ENCODE measurements at places on chromosomes 6 and 20.

DNA sequence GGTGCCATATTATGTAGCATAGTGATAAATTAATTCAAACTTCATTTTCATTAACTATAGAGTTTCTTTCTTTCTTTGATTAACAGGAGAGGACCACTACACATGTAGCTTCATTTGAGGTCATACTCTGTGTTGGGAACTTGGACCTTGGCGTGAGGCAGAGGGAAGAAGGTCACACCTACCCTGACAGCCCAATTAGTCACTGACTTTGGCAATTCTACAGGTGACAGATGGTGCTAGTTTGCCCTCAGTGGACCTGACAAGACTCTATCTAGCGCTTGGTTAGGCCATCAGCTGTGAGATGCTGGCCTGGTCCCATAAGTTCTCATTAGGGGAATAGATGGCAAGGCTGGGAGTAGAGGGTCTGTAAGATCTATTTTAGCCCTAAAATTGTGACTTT lies 14.2 kb downstream of the SLX4IP start:
- no peak for DNase-seq

GRCh38 chr6:165963750-165964149 lies 203.9 kb downstream of the TBXT start:
- DNase-seq: no peak

GRCh38 chr20:62164879-62165761 lies 17.7 kb upstream of the MTG2 start:
- no peak for DNase-seq

DNA sequence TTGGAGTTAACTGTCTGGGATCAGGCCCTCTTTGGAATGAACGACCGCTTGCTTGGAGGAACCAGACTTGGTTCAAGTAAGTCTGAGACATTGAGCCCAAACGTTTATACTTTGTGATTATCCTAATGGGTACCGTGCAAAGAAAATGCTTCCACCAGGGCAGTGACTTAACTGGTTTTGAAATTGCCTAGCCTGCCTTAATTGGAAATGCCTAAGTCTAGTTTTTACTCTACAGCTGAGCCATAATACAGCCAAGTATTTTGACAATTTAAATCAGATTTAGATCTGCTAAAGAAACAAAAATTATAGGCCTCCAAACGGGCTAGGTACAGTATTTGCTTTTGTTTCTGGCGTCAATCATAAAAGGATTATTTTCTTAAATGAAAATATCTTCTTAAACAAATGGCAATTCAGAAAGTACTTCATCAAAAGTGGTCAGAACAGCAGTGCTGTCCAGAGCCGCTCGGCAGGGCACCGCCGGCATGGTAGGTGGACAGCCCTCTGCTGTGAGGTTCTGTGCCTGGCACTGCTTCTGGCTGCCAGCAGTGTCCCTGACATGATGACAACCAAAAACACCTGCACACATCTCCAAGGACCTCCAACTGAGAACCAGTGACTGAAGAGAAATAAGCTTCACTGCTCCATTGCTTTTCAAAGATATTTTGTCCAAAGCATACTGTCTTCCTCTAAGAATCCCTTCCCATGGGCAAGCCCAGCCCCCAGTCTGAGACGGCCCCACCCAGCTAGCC lies 55.6 kb downstream of the EZR start:
- peak; percentile 51 for DNase-seq

GRCh38 chr6:991192-991591 lies 298.3 kb upstream of the EXOC2 start:
- DNase-seq: no peak

GRCh38 chr6:55713436-55713835 lies 134.4 kb upstream of the HMGCLL1 start:
- no peak for DNase-seq

- no peak for DNase-seq
Observed at GRCh38 chr6:54299542-54300269, 8.5 kb upstream of the TINAG start.

DNA sequence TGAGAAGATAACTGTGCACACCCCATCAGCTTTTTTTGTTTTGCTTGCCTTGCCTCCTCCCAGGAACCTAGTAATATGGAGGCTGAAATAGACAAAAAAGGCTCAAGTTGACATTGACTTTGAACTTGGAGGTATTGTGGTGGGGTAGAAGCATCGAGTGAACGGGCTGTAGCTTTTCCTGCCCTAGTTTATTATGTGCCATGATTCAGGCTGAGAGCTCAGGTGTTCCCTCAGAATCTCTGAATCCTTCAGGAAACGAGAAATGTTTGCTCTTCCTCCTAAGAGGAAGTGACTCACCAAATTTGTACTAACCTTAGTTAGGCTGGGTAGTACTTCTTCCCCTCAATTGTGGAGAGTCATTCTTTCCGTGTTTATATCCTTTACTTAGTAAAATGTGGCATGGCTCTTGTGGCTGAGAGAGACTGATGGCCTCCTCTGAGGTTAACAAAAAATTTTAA lies 98.8 kb downstream of the SASH1 start:
- DNase-seq: no peak

- no peak for DNase-seq
Observed at GRCh38 chr6:143967706-143968376, 40.2 kb downstream of the PLAGL1 start.

DNA sequence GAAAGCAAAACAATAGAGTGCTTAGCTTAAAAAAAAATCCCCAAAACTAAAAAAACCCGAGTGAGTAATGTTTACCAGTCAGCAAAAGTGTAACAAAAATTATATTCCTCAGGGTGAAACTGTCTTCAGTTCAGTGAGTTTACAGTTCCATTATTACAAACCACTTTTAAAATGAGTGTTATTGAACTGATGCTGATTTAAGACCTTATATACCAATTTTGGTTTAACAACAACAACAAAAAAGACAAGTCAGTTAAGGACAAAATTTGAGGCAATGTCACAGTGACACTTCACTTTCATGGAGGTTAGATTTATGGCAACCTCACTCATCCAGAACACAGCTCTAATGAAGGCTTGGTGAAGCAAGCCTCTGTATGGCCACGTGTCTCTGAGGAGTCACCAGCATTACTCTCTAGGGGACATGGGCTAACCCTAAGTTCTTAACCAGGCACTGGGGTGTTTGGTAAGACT lies 630.8 kb downstream of the PHF3 start:
- no peak for DNase-seq

- DNase-seq: no peak
Observed at GRCh38 chr6:125918230-125918629, 38.3 kb upstream of the HINT3 start.

DNA sequence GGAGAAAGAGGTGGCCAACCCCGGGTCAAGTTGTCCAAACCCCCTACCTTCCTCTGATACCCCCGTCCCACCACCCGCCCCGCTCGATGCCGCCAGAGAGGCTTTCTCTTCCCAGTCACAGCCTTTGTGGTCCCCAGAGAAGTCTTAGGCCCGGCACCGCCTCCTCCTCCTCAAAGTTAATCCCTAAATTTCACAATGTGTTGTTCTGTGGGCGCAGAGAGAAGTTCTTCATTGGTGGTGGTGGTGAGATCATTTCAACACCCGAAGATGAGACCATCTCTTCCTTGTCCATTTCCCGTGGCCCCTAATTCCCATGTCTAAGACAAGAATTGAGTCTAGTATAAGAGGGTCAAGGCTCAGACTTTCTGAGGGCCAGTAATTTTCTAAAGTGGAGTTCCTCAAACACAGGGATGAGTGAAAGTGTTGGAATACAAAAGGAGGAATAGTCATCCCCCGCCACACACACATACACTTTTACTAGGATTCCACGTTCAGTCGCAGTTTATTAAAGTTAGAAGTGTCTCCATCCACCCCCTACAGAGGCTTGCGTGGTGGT lies 10.4 kb downstream of the TRIM31 start:
- DNase-seq: no peak

- DNase-seq: no peak
Observed at GRCh38 chr20:19935842-19936241, 81.3 kb upstream of the NAA20 start.

GRCh38 chr6:36621371-36621855 lies 27.3 kb downstream of the SRSF3 start:
- DNase-seq: no peak

DNA sequence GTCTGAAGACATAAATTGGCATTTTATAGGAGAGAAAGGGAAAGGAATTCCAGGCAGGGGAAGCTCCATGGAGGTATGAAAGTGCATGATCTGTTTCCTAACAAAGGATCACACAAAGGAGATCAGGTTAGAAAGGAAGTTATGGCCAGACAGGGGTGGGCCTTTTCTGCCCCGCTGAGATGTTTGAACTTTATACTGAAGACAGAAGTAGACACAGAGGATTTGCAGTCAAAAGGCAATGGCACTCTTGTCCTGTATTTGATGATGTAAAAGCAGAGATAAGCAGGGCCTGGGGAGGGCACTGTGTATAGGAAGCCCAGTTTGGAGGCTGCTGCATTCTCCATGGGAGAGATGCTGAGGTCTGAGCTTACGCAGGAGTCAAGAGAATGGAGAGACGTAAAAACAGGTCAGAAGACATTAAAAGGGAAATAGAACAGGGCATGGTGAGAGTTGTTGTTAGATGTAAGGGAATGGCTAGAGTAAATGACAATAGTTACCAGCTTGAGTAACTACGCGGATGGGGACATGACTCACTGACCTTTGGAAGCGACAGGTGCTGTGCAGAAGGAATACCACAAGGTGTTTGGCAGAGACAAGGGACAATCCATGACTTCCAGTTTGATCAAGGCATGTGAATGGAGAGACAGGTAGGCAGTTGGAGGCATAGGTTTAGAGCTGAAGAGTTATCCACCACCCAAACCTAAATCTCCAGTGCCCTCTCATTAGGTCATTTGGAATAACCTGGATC lies 190.6 kb upstream of the SASH1 start:
- DNase-seq: no peak

DNA sequence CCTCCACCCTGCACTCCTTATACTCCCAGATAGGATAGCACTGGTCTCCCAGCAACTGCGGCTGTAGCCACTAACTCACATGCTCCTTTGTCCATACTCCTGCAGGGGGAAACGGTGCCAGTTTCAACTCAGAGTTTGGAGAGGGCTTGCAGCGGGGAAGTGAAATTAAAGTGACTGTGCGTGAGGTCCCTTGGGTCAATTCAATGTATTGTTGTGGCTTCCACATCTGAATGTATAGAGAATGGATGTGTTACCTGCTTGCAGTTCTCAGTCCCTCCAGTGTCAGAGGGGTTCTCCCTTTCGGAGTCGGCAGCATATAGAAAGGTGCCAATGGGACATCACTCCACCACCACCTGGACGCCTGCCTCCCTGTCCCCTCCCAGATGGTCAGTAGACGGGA lies 93.6 kb upstream of the CNKSR3 start:
- no peak for DNase-seq

GRCh38 chr6:156854466-156855161 lies 77.4 kb downstream of the ARID1B start:
- no peak for DNase-seq

DNA sequence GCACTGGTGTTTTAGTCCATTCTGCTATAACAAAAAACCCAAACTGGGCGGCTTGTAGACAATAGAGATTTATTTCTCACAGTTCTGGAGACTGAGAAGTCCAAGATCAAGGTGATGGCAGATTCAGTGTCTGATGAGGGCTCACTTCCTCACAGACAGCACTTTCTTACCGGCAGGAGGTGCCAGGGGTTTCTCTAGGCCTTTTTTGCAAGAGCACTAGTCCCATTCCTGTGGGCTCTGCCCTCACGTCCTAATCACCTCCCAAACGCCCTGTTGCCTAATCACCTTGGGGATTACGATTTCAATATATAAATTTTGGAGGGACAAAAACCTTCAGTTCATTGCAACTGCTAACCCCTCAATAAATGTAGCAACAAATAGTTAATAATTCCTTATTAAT lies 140.0 kb upstream of the SGK1 start:
- no peak for DNase-seq

DNA sequence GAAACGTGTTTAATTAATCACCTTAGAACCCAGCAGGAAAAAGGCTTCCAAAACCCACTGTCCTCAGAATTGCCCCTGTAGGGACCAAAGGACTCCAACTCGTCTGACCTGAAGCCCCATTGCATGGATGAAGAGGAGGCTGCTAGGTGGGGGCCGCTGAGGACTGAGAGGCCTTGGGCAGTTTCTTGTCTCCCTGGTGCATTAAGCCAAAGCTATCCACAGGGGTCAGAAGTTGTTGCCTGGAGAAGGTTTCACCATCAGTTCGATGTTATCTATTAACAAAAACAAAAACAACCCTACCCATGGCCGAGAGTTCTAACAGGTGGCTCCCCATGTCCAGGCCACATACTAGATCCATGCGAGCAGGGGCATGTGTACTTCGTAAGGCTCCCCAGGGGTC lies 120.9 kb upstream of the CD93 start:
- DNase-seq: no peak

- DNase-seq: no peak
Observed at GRCh38 chr20:24701668-24702067, 232.2 kb downstream of the SYNDIG1 start.

DNA sequence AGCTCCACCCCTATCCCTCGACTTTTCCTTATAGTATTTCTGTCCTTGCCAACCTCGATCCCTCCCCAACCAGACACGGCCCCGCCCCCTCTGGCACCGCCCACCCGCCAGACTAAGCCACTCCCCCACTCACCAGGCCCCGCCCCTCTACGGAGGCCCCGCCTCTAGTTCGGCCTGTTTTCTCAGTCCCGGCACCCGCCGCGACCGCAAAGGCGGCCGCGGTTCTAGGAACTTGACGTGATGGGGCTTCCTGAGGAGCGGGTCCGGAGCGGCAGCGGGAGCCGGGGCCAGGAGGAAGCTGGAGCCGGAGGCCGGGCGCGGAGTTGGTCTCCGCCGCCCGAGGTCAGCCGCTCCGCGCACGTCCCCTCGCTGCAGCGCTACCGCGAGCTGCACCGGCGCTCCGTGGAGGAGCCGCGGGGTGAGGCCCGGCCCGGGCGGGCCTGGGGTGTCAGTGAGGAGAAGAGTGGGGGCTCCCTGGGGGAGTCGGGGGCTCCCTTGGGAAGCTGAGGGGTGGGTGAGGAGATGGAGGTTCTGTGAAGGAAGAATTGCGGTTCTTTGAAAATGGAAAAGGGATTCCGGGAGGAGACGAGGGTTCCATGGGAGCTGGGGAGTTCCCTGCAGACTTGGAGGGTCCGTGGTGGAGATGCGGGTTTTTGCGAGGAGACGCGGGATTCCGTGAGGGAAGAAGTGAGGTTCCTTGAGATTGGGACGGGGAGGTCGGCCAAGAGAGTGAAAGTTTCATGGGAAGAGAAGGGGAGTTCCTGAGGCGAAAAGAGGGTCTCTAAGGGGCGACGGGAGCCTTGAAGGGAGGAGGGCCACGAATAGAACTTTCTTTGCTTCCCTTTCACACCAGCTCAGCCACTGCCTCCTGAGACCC lies at the start of gene ACSS2:
Gene ACSS2 (plus strand): TSS at position 207 of the 877 bp plus-strand sequence. CDS start 34 bp downstream, at position 241.
- peak; percentile 99 for DNase-seq

GRCh38 chr6:157068691-157069324 lies 254.5 kb downstream of the TMEM242 start:
- DNase-seq: no peak

GRCh38 chr6:75386050-75386770 lies 101.6 kb upstream of the TMEM30A start:
- DNase-seq: no peak

DNA sequence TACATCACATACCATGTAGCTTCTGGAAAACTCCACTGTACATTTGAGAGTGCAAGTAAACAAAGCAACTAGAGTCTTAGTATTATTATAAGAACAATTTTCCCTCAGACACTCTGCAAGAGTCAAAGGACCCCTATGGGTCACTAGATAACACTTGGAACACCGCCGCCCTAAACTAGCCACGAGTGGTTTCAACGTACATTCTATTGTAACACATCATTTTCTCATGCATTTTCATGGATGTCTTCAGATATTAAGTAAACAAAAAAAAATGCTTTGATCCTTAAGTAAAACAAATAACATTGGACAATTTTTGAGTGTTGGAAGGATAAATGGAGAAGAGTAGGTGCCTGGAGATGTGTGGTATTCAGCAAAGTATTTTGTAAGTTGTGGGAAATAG lies 3.2 kb upstream of the RNF146 start:
- no peak for DNase-seq
